ENCODE measurements at places on chromosomes 11 and 22.

- no peak for DNase-seq
Measured at GRCh38 chr11:88315981-88316441, 21.5 kb downstream of the CTSC start.

DNA sequence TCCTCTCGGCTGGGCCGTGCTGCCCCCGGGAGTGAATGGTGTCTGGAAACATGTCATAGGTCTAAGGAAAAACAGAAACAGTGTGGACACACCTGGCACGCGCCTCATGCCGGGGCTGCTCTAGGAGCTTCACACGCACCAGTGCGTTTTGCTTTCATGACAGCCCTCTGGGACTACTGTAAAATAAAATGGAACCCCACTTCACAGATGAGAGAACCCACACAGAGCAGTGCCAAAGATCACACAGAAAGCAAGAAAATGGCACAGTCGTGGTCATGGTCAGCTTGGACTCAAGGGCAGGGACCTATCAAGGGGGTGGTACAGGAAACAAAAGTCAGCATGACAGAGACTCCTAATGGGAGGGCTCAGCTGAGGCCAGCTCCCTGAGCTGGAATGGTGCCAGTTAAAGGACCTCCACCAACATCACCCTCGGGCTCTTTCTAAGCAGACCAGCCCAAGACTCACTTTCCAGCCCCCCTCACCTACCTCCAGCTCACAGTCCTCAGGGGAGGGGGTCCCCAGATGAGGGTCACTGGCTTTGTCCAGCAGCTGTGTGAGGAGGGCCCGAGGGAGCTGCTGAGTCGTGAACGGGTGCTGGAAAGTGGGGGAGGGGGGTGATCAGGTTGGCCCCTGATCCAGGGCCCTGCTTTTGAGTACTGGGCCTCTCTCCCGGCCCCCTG is 3.3 kb downstream of the MAP4K2 start:
- peak; percentile 45 for DNase-seq

DNA sequence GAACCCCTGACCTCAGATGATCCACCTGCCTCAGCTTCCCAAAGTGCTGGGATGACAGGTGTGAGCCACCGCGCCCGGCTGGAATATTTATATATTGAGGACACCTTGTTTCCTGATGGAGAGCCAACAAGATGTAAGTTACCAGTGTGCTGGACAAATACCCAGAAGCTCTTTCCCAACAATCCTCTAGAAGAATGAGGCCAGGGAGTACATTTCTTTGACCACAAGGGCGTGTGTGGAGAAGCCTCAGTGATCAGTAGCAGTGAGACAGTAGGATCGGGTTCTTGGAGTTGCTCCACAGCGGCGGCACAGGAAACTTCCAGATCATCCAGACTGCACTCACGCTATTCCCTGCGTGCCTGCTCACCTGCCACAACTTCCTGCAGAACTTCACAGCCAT is 10.3 kb upstream of the POLA2 start:
- no peak for DNase-seq

DNA sequence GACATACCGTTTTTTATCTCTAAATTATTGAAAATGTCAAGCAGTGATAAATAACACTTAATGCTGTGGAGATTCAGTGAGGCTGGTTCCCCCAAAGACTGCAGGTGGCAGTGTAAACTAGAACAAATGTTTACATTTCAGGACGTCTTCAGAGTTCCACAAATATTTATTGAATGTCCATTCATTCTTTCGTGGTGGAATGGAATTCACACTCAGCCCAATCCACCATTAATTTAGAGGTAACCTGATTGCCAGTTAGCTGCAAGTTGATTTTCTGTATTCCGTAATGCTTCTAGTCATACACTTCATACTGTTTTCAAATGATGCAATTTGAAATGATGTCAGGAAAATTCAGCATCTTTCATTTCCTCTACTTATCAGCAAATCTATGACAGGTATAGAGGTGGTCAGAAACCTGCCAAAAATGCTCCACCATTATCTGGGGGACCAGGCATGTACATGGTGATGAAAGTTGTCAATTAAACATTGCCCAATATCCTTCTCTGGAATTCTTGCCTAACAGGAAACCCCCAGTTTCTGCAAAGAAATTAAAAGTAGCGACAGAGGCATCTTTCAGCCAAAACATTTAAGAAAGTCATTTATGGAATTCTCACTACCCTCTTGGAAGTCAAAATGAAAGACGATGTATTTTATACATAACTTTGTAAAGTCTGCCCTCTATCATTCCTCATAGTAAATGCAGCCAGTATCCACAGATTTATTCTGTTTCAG is 94.3 kb upstream of the BMAL1 start:
- no peak for DNase-seq

GRCh38 chr11:90250970-90251369 is 28.1 kb upstream of the CHORDC1 start:
- no peak for DNase-seq

DNA sequence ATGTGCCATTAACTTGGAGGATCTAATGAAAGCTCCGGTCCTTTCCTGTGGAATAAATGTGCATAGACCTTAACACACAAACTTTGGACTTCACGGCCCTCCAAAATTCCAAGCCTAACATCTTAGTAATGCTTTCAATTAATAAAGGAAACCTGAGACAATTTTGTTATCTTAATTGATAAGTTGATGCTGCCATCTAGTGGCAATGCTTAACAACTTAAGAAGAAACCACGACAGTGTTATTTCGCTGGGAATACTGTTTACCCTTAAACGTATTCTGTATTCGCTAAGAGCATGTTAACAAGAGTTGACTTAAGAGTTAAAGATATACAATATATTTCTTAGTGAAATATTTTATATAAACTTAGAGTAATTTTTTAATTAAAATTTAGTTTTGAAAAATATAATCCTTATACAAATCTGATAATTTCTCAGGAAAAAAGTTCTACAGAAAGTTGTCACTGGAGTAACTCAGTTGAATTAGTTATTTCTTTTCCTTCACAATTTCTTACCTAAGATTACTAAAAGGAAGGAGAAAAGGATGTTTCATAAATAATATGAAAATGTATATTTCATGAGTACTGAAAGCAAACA is 35.0 kb upstream of the OR9G4 start:
- peak; percentile 47 for DNase-seq

DNA sequence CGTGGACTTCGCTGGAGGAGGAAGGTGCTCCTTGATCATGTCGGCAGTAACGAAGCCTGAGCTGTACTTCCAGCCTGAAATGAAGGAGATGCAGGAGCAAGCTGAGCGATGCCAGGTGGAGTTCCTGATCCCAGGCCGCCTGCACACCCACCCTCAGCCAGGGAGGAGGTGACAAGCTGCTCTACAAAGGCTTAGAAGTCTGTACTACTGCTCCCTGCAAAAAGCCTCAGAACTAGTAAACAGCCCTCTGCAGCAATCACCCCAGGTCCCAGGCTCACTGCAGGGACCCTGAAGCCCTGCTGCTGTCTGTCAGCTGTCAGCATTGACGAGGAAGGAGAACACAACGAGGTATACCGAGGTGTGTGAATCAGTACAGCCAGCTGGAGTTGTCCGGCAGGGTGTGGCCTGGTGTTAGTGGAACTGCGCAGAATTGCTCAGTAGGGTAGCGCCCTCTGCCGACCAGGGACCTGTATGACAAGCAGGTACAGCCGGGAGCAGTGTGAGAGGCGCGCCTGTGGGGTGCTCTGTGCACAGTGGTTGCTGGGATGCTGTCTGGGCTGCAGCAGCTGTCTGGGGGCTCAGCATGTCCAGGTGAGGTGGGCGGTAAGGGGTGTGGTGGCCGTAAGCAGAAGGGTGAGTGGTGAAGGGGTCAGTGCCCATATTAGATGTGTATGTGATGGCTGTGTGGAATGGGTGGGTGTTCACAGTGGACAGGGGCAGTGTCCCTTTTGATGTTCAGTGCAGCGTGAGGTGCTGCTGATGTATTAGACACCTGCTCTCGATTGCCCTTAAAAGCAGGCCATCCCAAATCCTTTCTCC is 7.6 kb downstream of the CYB5R2 start:
- DNase-seq: peak; percentile 79

GRCh38 chr11:1049911-1050580 is 13.5 kb upstream of the MUC6 start:
- no peak for DNase-seq

- no peak for DNase-seq
Measured at GRCh38 chr22:37300551-37301017, 18.3 kb downstream of the CYTH4 start.

GRCh38 chr22:25564320-25564978 is at the start of gene GRK3:
Gene GRK3 (plus strand): TSS chr22:25564675. CDS start chr22:25565041, 366 bp downstream.
- DNase-seq: peak; percentile 85

- DNase-seq: no peak
Measured at GRCh38 chr22:44575381-44576268, 77.6 kb upstream of the RTL6 start.

All from lung (tissue), 17 donors.